ENCODE measurements at places on chromosomes 16 and 17. TPM values are rescaled to one million over a fixed set of nuclear protein-coding genes. Genes with fewer than 3 reads are reported as not detected.

- H3K36me3 ChIP-seq, result no peaks in the 10 kb centered on the region
- peaks cover 25% of the 10 kb centered on the region for H3K4me1 ChIP-seq
- peak; percentile 90 for DNase-seq
- no peaks in the 10 kb centered on the region for H3K27me3 ChIP-seq
- no peak overlapping the region for H3K4me3 ChIP-seq
- H3K27ac ChIP-seq, result no peak overlapping the region
Measured at GRCh38 chr17:42116705-42117396, 4.3 kb downstream of the KAT2A start.

DNA sequence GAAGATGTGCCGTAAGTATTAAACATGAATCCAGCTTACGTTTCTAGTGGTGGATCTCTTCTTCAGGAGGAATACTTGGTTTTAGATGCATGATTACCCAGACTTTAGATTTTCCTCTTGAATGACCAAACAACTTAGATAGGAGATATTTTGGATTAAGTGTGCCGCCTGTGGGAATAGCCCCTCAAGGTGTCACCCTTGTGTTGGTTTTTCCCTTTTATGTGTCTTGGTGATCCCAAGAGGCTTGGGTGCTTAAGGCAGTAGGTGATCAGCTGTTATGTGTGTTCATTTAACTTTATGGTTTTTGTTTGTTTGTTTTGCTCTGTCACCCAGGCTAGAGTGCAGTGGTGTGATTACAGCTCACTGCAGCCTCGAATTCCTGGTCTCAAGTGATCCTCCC lies 115.1 kb downstream of the PPM1E start:
- H3K4me3 ChIP-seq, result no peak overlapping the region
- no peaks in the 10 kb centered on the region for H3K36me3 ChIP-seq
- H3K27me3 ChIP-seq, result no peaks in the 10 kb centered on the region

- no peak for DNase-seq
- no peak overlapping the region for H3K27ac ChIP-seq
- peaks cover 5% of the 10 kb centered on the region for H3K4me1 ChIP-seq
- H3K27me3 ChIP-seq, result no peaks in the 10 kb centered on the region
Measured at GRCh38 chr16:4925293-4925607, 11.7 kb downstream of the PPL start.

The C16orf54 gene
- total RNA-seq, result 3.8 TPM

The ANKS4B gene
- 27.7 TPM for total RNA-seq

The FAM171A2 gene
- total RNA-seq, result 0.95 TPM

DNA sequence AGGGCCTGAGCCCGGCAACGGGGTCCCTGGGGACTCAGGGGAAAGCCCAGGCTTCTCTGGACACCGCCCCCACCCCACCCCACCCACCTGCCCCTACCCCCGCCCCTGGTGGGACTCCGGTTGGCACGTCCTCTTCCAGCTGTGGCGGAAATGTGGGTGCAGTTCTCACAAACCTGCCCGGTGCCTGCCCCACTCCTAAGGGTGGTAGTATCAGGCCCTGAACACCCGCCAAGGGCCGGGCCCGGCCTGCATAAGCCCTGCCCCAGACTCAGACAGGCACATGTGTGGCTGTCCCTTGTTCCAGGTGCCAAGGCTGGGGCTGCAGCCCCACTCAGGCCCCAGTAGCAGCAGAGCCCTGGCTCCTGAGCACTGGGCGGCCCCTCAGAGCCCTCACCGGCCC lies 58.1 kb downstream of the ACTG1 start:
- no peak overlapping the region for H3K4me3 ChIP-seq
- H3K27me3 ChIP-seq, result no peaks in the 10 kb centered on the region
- no peaks in the 10 kb centered on the region for H3K36me3 ChIP-seq
- no peaks in the 10 kb centered on the region for H3K4me1 ChIP-seq
- no peak for DNase-seq

DNA sequence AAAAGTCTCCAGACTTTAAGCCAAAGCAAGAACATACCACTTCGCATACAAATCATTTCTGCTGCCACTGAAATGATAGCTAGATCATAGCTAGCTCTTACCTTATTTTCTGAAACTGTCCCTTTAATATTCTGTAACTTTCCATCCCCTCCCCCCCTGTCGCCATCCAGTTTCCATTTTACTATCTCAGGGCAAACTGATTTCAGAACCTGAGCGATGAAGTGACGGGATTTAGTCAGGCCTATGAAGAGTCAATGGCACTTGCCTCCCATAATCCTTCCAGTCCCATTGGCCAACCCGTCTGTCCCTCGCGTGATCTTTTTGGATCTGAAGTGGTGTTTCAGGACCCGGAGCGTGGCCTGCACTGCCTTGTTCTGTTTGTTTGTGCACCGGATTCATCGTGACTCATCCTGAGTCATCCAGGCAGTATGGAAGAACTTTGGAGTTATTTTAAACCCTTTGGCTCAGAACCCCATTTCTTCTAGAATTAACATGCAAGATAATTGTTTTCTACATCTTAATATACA lies 199.8 kb upstream of the CHMP6 start:
- no peaks in the 10 kb centered on the region for H3K27me3 ChIP-seq
- no peaks in the 10 kb centered on the region for H3K36me3 ChIP-seq
- H3K4me3 ChIP-seq, result no peak overlapping the region
- DNase-seq, result peak; percentile 55
- peak overlapping the region; percentile 77 for H3K27ac ChIP-seq

DNA sequence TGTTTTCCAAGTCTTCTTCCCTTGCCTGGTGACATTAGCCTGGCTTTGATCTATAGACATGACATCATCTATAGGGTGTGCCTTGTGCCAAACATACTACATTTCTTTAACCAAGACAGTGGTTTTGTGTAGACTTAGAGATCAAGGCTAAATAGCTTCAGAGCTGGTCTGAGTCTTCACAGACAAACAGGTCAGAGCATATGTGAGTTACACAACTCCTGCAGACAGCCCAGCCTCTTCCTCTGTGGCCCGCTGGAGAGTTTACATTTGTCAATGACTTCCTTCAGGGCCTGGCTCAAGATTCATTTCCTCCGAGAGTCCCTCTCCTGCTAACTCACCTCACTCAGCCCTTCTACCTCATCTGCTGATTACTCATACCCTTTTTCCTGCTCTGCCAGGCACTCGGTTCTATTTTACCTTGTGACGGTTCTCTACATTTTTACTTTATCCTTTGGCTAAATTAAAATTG lies 73.1 kb upstream of the TANC2 start:
- DNase-seq, result peak; percentile 35
- no peaks in the 10 kb centered on the region for H3K36me3 ChIP-seq
- no peaks in the 10 kb centered on the region for H3K27me3 ChIP-seq
- H3K4me1 ChIP-seq, result peaks cover 9% of the 10 kb centered on the region
- H3K4me3 ChIP-seq, result no peak overlapping the region

DNA sequence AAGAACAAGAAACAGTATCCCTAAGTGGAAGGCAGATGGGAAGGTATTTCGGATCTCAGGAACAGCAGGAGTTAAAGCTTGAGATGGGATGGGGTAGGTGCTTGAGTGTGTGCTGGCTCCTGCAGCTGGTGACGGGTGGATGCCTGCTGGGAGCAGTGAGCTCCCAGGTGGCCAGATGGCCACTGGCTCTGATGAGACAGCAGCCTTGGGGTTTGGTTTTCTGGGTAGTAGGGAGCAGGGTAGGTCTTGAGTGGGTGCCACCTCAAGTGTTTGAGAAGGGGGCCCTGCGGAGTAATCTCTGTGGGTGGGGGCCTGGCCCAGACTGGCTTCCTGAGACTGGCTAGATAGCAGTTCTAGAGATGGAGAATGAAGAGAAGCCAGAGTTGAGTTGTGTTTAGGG lies 10.3 kb downstream of the EPN2 start:
- no peak overlapping the region for H3K4me3 ChIP-seq
- H3K27me3 ChIP-seq, result no peaks in the 10 kb centered on the region
- no peak for DNase-seq
- H3K4me1 ChIP-seq, result peaks cover 41% of the 10 kb centered on the region

The CPHXL2 gene
- total RNA-seq, result not detected

GRCh38 chr16:6558661-6559060 lies 774.0 kb upstream of the RBFOX1 start:
- no peak for DNase-seq
- no peaks in the 10 kb centered on the region for H3K36me3 ChIP-seq
- no peak overlapping the region for H3K4me3 ChIP-seq
- no peaks in the 10 kb centered on the region for H3K27me3 ChIP-seq
- no peaks in the 10 kb centered on the region for H3K4me1 ChIP-seq

DNA sequence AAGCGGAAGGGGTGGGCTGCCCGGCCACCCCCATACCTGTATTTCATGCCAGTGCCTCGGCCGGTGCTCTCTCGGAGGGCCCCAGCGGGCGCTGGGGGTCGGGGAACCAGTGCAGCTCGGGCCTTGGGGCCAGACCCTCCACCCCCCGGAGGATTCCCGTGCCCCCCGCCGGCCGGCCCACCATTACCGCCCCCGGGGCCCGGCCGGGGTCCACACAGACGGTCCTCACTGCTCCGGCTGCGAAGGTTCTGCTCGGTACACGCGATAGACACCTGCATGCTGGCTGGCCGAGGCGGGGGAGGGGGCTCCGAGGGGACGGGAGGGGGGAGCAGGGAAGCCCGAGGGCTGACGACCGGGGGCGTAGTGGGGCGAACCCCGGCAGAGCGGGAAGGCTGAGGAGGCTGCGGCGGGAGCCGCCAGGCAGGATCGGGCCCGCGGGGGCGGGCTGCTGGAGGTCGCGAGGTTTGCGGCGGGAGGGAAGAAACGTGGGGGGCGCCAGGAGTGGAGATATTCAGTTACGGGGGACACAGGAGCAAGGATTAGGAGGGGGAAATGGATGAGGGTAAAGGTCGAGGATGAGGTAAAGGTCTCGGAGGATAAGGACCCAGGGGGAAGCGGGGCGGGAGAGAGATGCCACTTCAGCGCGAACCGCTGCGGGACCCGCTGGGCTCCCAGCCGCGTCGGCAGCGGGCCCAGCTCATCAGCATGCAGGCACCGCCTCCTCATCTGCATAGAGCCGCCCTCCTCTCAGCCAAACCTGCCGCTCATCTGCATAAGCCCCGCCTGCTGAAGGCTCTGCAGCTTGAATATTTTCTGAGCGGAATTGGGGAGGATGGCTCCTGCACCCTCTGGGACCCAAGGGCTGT lies at the start of gene KCNAB3:
Gene KCNAB3, minus strand, starts transcription at position 699 of the 866 bp plus-strand sequence. Its CDS starts 421 bp downstream, at position 278.
- H3K4me3 ChIP-seq, result no peak within 1 kb of the TSS
- peak; percentile 42 for DNase-seq
- H3K27ac ChIP-seq, result no peak within 1 kb of the TSS
- H3K27me3 ChIP-seq, result no peaks in the 10 kb centered on the region
- H3K36me3 ChIP-seq, result no peaks in the 10 kb centered on the region

- no peak overlapping the region for H3K27ac ChIP-seq
- no peaks in the 10 kb centered on the region for H3K4me1 ChIP-seq
- H3K4me3 ChIP-seq, result no peak overlapping the region
- H3K27me3 ChIP-seq, result peaks cover 14% of the 10 kb centered on the region
Measured at GRCh38 chr17:79558091-79558900, 52.6 kb downstream of the RBFOX3 start.

The CEP112 gene
- total RNA-seq, result 1.1 TPM

GRCh38 chr16:29653471-29653870 lies 9.6 kb upstream of the SPN start:
- no peaks in the 10 kb centered on the region for H3K36me3 ChIP-seq
- DNase-seq, result no peak
- no peaks in the 10 kb centered on the region for H3K27me3 ChIP-seq
- no peaks in the 10 kb centered on the region for H3K4me1 ChIP-seq
- H3K27ac ChIP-seq, result no peak overlapping the region

The BFAR gene
- total RNA-seq, result 62.3 TPM

GRCh38 chr16:53768593-53768992 lies 64.6 kb downstream of the FTO start:
- peaks cover 65% of the 10 kb centered on the region for H3K4me1 ChIP-seq
- no peak for DNase-seq
- H3K27ac ChIP-seq, result no peak overlapping the region
- no peaks in the 10 kb centered on the region for H3K27me3 ChIP-seq
- H3K36me3 ChIP-seq, result no peaks in the 10 kb centered on the region
- H3K4me3 ChIP-seq, result no peak overlapping the region

The TBC1D3 gene
- total RNA-seq, result not detected

The SLC46A1 gene
- 7.5 TPM for total RNA-seq

DNA sequence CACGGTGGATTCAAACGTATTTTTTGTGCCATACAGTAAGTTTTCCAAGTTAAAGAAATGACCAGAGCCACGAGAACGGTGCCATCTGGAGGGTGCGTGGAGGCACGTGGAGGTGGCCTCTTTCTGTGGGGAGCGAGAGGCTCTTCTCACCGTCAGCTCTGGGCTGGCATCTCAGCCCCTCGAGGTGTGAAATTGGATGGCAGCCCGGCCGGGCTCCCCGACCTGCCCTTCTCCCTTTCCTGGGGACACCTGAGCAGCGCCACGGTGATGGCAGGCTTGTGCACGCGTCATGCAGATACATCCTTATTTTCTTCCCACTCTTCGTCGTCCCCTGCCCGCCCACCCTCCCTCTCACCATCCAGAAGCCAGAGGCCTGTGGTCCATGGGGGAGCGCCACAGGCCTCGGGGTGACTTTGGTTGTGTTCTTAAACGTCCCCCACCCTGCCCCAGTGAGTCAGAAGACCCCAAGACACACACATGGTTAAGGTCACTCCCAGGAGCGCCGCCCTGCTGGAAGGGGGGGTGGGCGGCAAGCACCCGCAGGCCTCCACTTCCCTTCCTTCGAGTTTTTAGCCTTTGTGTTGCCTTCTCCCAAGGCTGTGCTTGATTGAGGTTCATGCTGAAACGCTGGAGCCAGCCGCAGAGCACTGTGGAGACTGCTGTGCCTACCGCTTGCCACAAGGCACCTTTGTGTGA lies 109.4 kb downstream of the BANP start:
- DNase-seq, result no peak
- H3K4me3 ChIP-seq, result no peak overlapping the region
- no peaks in the 10 kb centered on the region for H3K27me3 ChIP-seq
- H3K36me3 ChIP-seq, result no peaks in the 10 kb centered on the region
- no peak overlapping the region for H3K27ac ChIP-seq

- H3K4me1 ChIP-seq, result no peaks in the 10 kb centered on the region
- no peak overlapping the region for H3K4me3 ChIP-seq
- DNase-seq, result no peak
- H3K27ac ChIP-seq, result no peak overlapping the region
- peaks cover under 1% of the 10 kb centered on the region for H3K36me3 ChIP-seq
- no peaks in the 10 kb centered on the region for H3K27me3 ChIP-seq
Measured at GRCh38 chr16:53285236-53285635, 149.0 kb upstream of the RBL2 start.

DNA sequence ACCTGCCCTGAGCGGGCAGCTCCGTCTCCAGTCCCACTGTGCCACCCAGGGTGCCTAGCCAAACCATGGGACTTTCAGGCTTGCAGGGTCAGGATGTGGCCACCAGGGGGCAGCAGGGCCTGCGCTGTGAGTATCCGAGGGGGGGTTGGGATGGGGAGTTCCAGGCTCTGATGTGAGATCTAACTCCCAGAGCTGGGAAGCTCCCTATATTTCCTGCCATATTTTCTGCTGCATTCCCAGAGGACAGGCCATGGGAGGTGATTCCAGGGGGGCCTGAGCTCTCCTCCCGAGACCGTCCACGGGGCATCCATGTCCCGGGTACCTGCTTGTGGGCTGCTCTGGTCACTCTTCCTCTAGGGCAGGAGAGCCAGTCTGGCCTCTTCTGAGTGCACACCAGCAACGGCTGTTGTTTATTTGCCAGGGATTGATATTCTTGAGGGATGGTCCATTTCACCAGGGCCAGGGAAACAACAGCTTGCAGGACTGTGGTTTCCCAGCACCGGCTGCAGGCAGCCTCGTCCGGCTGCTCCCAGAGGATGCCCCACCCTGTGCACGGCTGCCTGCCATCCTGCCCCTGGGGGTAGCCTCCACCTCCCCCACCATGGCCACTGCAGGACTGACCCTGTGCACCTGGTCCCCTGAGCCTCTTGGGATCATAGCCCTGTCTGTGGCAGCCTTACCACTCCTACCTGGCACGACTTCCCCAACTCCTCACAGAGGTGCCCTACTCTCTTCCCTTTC lies 1.2 kb downstream of the GPR142 start:
- no peaks in the 10 kb centered on the region for H3K27me3 ChIP-seq
- H3K36me3 ChIP-seq, result no peaks in the 10 kb centered on the region
- peak; percentile 79 for DNase-seq
- H3K27ac ChIP-seq, result no peak overlapping the region
- H3K4me3 ChIP-seq, result no peak overlapping the region

All from transverse colon (tissue), 4 donors.